ENCODE measurements at places on chromosomes 13 and 19.

- no peak for DNase-seq
Measured at GRCh38 chr13:34176633-34177032, 358.7 kb downstream of the RFC3 start.

DNA sequence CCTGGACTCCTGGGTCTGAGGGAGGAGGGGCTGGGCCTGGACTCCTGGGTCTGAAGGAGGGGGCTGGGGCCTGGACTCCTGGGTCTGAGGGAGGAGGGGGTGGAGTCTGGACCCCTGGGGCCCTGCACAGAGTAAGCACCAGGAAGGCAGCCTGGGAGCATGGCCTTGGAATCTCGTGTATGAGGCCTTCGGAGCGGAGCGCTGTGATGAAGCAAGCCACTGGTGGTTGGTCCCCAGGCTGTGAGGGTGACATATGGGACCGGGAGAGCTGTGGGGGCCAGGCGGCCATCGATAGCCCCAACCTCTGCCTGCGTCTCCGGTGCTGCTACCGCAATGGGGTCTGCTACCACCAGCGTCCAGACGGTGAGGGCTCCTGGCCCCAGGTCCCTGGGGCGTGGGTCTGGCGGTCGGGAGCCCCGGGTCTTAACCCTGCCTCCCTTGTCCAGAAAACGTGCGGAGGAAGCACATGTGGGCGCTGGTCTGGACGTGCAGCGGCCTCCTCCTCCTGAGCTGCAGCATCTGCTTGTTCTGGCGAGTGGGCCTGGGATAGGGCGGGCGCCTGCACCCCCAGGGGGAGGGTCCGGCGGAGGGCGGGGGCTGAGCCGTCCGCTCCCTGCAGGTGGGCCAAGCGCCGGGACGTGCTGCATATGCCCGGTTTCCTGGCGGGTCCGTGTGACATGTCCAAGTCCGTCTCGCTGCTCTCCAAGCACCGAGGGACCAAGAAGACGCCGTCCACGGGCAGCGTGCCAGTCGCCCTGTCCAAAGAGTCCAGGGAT lies 918 bp downstream of the TMEM190 start:
- no peak for DNase-seq

DNA sequence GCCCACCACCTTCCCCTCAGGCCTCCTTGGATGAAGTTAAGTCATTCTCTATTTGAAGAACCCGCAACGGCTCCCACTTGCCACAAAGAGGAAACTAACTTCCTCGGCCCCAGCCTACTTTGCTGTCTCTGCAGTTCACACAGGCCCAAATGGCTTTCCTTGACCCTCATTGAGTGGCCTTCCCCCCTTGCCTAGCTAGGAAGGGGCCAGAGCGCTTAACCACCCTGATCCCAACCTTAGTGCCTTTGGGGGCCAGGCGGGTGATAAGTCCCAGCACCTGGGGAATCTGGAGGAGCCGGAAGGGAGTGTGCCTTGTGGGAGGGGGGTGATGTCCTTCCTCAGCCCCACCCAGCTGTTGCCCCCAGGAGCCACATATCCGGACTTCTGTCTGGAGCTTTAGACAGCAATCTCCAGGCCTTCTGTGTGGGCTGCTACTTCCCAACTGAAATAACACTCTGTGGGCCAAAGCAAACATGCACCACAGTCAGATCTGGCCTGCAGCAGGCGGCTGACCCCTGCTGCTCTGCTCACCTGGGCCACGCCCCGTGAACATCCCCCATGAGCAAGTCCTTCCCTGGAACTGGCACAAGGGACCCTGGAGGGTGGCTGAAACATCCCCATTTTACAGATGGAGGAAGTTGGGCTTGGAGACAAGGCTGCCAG lies 10.5 kb downstream of the NECTIN2 start:
- DNase-seq: no peak

- DNase-seq: no peak
Measured at GRCh38 chr19:10566658-10567410, 1.0 kb upstream of the KRI1 start.

GRCh38 chr19:40322271-40322610 lies 26.0 kb downstream of the C19orf47 start:
- no peak for DNase-seq

GRCh38 chr13:113076681-113077401 lies 28.8 kb upstream of the F7 start:
- no peak for DNase-seq

- DNase-seq: peak; percentile 63
Measured at GRCh38 chr19:32287811-32288227, 57.6 kb upstream of the ZNF507 start.
